Melanocyte of skin (primary cell): ENCODE measurements at places on chromosomes 2 and 18. TPM values are rescaled to one million over a fixed set of nuclear protein-coding genes. Genes with fewer than 3 reads are reported as not detected.

The RAMP1 gene
- total RNA-seq = 0.33 and 27.1 TPM in 2 replicates

The LYG1 gene
- total RNA-seq = not detected in 2 replicates

The ME2 gene
- total RNA-seq = 80.7 and 82.2 TPM in 2 replicates

The DNAH6 gene
- under 0.01 and 0.34 TPM in 2 replicates for total RNA-seq

The PID1 gene
- 3.3 and 4.5 TPM in 2 replicates for total RNA-seq

The PCBP1 gene
- 39.2 and 52.7 TPM in 2 replicates for total RNA-seq

The ABCB11 gene
- not detected in 2 replicates for total RNA-seq

The MAL gene
- total RNA-seq = 25.8 and 98.5 TPM in 2 replicates

The ZNF396 gene
- 1.00 and 1.5 TPM in 2 replicates for total RNA-seq

The OXER1 gene
- total RNA-seq = 0.34 TPM in 1 of 2 replicates, not detected in the other

The SULT1C2 gene
- 2.6 and 3.3 TPM in 2 replicates for total RNA-seq

The KLHL41 gene
- total RNA-seq = 4.5 and 10.2 TPM in 2 replicates

The ATP6V1B1 gene
- total RNA-seq = 0.73 and 1.4 TPM in 2 replicates

The KATNAL2 gene
- 2.7 and 3.4 TPM in 2 replicates for total RNA-seq

The EVX2 gene
- total RNA-seq = not detected in 2 replicates
